Smooth muscle cell of the brain vasculature (primary cell): ENCODE measurements at places on chromosomes 5 and 9.

GRCh38 chr9:113887436-113887835, 11.3 kb downstream of the ZNF618 start:
- DNase-seq: no peak

DNA sequence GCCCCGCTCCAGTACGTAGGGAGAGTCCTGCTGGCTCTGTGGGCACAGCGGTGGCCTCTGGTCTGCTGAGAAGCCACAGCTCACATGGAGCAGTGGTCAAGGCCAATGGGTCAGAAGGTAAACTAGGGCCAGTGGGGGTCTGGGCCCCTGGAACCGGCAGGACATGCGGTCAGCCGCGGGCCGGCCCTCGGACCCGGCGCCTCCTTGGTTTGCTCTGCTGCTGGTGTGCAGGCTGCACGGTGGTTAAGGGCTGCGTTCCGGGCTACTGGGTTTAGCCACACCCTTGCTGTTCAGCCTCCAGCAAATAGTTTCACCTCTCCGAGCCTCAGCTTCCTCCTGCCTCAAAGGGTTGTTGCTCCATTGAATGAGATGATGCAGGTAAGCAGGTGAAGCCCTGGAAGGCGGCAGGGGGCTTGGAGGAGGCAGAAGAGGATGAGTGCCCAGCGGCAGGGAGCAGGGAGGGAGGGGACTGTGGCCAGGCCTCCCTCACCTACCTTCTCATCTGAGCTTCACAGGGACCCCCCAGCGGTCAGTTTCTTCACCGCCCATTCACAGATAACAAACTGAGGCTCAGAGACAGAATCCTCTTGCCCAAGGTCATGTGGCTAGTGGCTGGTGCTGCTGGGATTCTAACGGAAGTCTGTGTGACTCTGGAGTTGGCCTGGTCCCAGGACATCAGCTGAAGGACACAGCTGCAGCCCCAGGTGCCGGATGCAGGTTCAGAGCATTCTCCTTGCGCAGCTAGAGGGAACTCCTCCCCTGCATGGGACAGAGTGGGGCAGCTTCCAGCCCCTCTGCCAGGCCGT, 3.7 kb upstream of the COL5A1 start:
- no peak for DNase-seq

DNA sequence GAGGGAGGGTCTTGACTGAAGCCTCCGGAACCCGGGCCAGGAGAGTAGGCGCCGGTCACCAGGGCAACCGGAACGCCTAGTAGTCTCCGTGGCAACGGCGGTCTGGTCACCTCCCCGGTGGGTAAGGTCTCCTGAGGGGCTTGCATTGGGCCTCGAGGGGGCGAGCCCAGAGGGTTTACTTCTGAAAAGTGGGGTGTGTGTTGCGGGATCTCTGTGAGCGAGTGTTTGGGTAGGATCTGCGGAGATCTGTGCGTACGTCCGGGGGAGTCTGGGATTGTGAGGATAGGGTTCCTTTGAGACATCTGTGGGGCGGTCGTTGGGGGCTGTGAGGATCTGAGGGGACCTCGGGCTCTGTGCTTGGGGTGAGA, at the start of gene FAM221B:
Gene FAM221B (minus strand): TSS at position 17 of the 368 bp plus-strand sequence. CDS start 2,571 bp downstream, outside the sequence.
- no peak for DNase-seq

GRCh38 chr5:174064171-174064570, 18.7 kb downstream of the NSG2 start:
- no peak for DNase-seq

DNA sequence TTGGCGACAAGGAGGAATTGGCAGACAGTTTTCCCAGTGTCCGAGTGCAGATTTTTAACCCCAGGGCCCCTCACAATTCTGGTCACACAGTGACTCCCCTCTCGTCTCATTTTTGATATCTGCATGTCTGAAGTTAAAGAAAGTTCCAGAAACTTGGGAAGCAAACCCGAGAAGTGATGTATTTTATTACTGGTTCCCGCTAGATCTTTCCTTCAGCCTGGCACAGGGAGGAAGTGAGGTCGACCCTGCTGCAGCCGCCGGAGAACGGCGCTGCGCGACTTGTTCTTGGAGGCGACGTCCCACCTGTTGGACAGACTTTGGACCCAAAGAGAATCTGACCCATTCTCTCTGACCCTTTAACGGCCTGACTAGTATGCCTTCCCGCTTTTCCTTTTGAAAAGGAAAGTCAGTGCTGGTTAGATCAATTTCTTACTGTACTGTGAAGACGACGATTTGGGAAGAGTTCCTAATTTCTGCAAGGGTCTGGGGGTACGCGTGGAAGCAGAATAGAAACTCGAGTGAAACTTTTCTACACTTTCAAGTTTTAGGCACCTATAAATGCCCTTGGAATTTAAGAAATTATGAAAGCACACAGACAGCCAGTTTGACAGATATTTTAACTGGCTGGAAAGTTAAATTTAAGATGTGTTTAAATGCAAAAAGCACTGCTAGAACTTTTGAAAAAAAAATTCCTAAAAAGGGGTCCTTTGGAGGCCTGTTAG, 744 bp downstream of the OTULIN start:
- DNase-seq: no peak

GRCh38 chr5:145796318-145796717, 38.8 kb downstream of the PRELID2 start:
- no peak for DNase-seq

DNA sequence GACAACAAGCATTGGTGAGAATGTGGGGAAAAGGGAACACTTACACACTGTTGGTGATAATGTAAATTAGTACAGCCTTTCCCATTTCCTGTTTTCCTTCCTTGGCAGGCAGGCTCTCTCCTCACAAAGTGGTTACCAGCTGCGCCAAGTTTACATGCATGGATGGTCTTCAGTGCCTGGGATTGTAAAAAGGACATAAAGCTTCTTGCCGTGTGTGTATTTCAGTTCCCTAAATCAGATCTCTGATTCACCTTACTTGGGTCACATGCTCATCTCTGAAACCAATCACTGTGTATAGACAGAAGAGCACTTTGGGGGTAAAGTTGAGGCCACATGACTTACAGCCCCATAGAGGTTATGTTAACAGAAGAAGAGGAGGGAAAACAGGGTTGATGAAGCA, 92.8 kb downstream of the CAVIN4 start:
- no peak for DNase-seq

DNA sequence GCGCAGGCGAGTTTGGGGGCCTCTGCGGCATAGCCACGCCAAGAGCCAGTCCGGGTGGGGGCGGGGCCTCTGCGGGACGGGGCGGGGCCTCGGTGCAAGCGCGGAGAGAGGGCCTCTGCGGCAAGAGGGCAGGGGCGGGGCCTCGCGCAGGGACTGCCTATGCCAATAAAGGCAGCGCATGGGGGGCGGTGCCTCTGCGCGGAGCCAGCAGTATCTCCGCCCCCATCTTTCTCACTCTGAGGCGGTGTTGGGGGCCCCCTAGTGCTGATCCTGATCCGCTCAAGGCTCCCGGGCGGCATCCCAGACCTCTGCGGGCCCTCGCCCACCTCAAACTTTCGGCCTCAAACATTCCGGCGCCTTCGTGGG, 9.2 kb upstream of the GPRIN1 start:
- DNase-seq: no peak

- DNase-seq: no peak
Measured at GRCh38 chr5:59760785-59761348, 132.7 kb downstream of the PDE4D start.

- no peak for DNase-seq
Measured at GRCh38 chr5:78983601-78984438, 1.3 kb downstream of the ARSB start.

- no peak for DNase-seq
Measured at GRCh38 chr9:105053209-105053652, 125.3 kb upstream of the ABCA1 start.

GRCh38 chr9:74006935-74007334, 490.2 kb upstream of the RORB start:
- DNase-seq: no peak

GRCh38 chr5:126752081-126752785, 24.7 kb upstream of the LMNB1 start:
- no peak for DNase-seq

DNA sequence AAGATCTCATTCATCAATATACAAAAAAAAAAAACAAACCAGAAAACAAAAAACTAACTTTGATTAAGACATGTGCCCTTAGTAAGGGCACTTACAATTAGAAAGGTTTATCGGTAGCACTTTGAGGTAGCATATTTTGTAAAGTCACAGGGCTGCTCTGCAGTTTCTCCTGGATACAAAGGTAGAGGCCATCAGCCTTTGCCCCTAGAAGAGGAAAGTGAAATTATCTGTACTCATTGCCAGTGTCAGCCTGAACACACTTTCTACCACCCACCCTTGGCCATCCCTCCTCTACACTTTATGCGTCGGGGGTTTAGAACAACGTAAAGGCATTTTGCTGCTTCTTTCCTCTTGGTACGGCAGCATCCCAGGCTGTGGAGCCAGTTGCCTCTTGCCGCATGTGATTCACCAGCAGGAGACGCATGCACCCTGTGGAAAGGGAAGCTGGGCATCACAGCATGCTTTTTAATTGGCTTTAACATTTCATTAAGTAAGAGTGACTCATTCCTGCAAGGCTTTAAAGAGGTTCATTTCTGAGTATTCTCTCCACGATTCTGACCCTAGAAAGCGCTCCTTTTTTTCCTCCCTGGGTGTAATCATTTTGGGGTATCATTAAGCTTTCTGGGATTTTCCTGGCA, 84.6 kb downstream of the CEMIP2 start:
- no peak for DNase-seq

DNA sequence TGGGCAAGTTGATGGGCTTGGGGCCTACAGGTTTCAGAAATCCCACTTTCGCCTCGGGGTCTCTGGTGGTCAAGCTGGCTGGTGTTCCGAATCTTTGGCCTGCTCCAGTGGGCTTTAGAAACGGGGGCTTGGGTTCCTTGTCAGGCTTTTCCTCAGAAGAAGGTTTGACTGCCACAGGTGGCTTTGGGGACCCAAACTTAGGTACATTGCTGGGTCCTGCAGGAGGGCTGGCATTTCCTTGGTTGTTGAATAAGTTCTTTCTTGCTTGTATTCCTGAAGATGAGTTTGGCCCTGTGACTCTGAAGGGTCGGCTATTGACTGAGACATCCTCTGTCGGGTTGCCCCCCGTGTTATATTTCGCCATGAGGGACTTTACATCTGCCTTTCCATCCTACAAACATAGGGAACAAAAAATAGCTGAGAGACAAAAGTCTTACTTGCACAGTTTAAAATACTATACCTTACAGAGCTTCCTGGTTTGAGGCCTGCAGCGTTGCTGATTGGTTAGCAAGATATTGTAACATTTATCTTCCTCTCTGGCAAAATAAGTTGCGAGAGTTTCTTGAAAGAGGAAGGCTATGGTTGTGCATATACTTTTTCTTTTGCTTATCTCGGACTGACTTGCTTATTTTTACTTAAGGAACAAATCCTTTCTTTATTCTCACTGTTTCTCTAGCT, 16.6 kb downstream of the FYB1 start:
- no peak for DNase-seq

DNA sequence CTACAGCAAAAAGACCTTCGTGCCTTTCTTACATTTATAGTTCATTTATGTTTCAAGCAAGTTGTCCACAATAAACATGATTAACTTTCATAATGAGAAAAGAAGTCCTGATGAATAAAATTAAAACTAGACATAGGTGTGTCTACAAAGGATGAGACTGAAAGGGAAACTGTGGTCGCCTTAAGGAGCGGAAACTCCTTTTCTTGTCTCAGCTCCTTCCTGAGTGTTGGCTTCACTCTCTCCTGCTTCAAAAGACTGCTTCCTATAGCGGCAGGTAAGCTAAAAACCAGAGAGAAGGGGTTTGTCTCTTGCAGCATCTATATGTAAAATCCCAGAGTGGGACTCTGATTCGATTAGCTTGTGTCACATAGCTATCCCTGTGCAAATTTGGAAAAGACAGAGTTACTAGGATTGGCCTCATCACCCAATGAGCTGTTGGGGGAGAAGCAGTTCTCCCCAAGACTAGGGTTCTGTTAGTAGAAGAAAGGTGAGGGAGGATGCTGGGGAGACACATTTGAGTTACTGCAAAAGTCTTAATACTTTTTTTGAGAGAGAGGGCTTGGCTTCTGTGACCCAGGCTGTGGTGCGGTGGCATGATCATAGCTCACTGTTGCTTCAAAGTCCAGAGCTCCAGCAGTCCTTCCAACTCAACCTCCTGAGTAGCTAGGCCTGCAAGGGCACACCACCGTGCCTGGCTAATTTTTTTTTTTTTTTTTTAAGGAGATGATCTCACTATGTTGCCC, 16.8 kb upstream of the CTSL start:
- no peak for DNase-seq

DNA sequence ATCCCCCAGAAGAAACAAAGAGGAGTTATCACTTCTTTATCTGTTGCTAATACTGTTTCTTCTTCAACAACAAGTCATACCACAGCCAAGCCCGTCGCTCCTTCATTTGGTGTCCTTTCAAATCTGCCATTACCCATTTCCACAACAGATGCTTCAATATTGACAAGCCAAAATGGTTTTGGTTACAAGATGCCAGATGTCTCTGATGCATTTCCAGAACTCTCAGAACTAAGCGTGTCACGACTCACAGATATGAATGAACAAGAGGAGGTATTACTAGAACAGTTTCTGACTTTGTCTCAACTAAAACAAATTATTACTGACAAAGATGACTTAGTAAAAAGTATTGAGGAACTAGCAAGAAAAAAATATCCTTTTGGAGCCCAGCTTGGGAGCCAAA, 16.0 kb upstream of the HAND1 start:
- no peak for DNase-seq

DNA sequence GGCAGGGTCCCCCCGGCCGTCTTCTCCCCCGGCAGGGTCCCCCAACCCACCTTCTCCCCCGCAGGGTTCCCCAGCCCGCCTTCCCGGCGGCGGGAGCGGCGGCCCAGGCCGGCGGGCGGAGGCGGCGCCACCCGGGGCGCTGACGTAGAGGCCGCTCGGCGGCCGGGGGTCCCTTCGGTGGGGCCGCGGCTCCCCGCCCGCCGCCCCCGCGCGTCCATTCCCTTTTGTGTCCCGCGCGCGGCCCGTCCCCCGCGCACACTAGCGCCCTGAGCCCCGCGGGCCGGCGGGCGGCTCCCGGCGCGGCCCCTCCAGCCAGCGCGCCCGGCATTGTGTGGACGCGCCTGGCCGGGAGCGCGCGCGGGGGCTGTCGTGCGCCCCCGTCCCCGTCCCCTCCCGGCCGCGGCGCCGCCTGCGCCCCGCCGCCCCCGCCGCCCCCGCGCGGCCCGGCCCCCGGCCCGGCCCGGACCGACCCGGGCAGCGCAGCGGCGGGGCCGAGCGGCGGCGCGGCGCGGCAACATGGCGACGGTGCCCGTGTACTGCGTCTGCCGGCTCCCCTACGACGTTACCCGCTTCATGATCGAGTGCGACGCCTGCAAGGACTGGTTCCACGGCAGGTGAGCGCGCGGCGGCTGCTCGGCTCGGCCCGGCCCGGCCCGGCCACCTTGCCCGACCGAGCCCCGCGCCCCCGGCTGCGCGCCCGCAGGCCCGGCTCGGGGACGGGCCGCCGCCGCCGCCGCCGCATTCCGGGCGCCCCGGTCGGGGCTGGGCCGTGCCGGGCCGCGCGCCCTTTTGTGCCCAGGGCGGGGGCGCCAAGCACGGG, at the start of gene PHF2:
Gene PHF2 (plus strand): TSS at position 327 of the 820 bp plus-strand sequence. CDS start 190 bp downstream, at position 517.
- no peak for DNase-seq

GRCh38 chr5:109529520-109529919, 119.7 kb upstream of the PJA2 start:
- DNase-seq: no peak

DNA sequence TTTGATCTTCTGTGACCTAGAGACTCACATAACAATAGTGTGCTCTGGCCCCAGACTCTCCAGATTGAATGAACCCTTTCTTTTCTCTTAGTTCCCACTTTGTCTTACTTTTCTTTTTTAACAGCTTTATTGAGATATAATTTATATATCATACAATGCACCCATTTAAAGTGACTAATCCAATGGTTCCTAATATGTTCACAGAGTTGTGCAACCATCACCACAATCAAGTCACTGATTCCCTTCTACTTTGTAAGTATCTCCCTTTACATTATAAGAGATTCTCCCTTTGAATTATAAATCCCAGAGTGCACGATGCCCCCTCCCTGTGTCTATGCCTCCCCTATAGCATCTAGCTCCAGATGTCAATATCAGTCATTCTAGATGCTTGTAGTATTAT, 172.4 kb downstream of the HINT1 start:
- DNase-seq: no peak
